Motor neuron (in vitro differentiated cells): ENCODE measurements at places on chromosomes 6 and 20.

- no peak for ATAC-seq
Observed at GRCh38 chr20:46349742-46350056, 41.4 kb upstream of the CDH22 start.

- ATAC-seq: no peak
Observed at GRCh38 chr6:110664933-110665332, 150.3 kb downstream of the CDK19 start.

DNA sequence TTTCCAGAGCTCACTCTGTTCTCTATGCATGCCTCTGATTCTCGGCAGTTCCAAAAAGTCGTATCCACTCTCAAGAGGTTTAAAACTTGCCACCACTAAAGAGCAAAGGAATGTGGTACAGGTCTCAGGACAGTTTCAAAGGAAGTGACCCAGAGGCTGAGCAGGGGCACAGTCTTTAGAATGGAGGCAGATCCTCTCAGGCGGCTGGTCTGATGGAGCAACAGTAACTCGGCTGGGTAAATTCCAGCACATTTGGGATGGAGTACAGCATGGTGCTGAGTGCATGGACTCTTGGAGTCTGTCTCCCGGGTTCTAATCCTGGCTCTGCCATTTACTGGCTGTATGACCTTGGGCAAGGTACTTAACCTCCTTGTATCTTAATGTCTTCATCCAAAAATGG is 88.1 kb upstream of the BACH2 start:
- no peak for ATAC-seq

DNA sequence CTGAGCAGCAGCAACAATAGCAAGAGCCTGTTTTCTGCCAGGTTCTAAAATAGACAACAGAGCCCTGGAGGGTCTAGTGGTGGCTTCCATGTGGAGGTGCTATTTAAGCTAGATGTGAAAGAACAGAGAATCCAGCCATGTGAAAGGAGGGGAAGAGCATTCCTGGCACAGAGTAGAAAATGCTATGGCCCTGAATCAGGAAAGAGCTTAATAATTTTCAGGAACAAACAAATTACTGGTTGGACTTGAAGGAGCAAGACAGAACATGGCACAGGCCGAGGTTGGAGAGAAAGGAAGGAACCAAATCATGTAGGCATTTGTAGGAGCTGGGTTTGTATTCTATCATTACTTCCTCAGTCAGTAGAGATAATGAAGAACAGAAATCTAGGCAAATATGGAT is 98.3 kb downstream of the AIG1 start:
- ATAC-seq: no peak

DNA sequence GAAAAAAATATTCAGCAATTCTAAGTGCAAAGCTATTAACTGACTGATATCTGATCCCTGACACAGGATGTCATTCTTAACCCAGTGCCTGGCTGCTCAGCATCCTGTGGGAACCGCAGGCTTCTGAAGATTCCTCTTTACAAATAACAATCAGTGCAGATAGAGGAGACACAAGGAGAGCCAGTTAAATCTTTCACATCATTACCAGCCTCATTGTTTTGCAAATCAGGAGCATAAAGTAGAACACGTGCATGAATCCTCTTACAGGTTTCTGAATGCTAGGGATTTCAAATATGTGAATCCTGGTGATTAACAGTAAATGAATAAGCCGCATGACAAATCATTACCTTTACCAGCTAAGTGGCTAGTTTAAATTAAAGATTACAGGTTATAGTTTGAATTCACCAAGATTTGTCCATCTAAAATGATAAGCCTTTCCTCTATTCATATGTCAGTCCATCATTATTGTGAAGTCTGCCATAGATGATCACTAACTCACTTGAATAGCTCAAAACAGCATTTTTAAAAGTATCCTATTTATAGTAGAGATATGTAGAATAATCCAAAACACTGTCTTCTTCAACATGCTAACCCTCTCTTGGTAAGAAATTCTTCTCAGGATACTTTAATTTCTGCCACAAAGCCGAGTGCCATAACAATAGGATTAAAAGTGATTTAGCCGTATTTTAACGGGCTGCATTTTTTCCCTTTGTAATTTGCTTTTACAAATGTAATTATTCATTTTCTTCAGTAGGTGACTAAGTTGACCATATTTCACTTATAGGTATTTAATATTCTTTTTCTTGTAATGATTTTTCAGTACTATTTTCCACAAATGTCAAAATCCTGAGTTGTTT is 367.3 kb upstream of the EPHA7 start:
- peak; percentile 71 for ATAC-seq
